NCI-H2081 treated with DMSO at 0.1 percent for 48 hours (cell line): ENCODE measurements at places on chromosomes 3 and 15.

DNA sequence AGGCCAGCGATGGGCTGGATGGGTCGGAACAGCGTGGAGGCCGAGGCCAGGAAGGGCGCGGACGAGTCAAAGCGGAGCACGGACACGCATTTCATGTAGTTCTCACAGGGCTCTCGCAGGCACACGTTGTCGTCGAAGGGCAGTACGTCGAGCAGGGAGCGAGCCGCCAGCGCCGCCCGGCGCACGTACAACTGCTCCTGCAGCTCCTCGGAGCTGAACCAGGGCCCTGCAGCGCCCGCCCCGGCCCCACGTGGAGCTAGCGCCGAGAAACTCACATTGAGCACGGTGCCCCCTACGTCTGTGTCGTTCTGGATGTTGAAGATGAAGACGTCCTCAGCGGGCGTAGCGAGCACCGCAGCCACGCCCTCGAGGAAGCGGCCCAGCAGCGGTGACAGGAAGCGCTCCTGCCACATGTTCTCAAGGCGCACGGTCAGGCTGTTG is 5.8 kb downstream of the CELSR3 start:
- DNase-seq = no peak

DNA sequence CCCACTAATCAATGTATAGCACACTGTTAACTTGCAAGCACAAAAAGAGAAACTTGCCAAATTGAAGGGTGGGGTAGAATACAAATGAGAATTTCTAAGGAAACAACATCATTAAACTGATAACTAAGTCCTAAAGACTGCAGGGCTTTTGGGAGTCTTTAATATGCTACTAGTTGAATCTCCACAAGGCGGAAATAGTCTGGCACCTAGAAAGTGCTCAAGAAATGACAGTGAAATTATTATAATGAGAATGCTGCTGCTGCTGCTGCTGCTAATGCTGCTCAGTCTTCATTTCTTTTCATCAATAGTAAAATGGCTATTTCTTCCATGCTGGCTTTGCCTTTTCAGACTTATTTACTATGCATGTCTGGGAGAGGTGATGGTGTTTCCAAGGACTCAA is 91.8 kb downstream of the BTD start:
- no peak for DNase-seq

- no peak for DNase-seq
Observed at GRCh38 chr3:179276743-179277142, 25.8 kb upstream of the KCNMB3 start.

- DNase-seq = no peak
Observed at GRCh38 chr15:94387849-94388441, 156.6 kb downstream of the MCTP2 start.

DNA sequence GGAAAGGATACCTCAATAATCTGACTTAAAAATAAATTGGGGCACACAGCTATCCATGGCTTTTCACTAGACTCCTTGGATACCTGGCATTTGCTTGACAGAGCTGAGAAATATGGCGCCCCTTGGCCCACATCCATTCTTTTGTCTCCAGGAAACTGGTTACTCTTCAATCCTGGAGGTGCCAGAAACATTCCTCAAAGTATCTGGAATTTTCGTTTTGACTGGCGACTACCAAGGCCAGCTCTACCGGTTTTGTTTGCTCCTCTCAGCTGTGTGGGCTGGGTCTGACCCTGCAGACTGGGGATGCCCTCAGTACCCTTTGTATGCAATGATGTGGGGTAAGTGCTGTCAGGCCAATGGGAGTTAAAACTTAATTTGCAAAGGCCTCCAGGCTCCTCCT is 27.0 kb downstream of the KATNBL1 start:
- no peak for DNase-seq

- no peak for DNase-seq
Observed at GRCh38 chr3:105582015-105582414, 215.3 kb downstream of the ALCAM start.

GRCh38 chr15:84766461-84767035 is 18.2 kb downstream of the ZNF592 start:
- DNase-seq = no peak

- DNase-seq = no peak
Observed at GRCh38 chr3:168812234-168812633, 716.5 kb upstream of the GOLIM4 start.

- no peak for DNase-seq
Observed at GRCh38 chr3:187072102-187072501, 67.2 kb downstream of the RPL39L start.

GRCh38 chr3:129619726-129620162 is 13.3 kb upstream of the PLXND1 start:
- no peak for DNase-seq

DNA sequence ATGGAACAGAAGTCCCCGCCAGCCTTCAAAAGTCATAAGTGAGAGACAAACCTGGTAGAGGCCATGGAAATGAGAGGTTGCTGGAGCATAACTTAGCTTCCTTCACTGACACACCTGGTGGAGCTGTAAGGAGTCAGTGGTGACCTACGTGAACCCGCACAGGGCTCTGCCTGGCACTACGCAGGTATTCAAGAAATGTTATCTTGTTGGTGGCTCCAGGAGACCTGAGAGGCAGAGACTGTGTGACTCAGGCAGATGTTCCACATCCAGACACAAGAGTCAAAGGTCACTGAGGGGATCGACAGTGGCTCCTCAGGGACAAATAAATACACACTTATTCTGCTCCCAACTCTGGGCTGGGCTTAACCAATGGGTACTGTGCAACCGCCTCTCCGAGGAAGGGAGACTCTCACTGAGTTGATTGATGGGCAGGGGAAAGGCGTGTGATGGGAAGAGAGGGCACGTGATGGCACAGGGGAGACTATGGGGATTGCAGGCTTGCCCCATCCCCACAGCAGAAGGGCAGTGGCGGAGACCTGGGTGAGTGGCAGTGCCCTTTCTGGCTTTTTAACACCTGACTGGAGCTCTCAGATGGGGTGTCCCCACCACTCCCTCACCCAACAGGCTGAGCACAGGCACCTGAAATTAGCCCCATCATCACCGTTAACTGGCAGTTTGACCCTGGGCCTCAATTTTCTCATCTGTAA is 111.7 kb upstream of the SMAD3 start:
- no peak for DNase-seq

DNA sequence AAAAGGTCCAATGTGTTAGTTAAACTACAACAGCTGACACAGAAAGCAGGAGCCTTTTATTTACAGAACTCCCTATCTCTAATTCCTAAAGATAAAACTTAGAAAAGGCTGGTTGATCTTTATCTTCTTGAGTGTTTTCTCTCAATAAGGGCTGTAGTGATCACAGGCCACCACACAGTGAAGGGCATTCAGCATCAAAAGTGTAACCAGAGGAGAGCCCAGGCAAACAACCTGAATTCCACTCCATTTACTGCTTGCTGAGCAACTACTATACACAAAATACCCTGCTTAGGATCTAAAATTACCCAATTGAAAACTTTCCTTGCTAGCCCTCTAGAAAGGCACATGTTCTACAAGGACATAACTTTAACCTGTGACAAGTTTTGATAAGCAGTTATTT is 122.7 kb downstream of the MEIS2 start:
- DNase-seq = no peak

- no peak for DNase-seq
Observed at GRCh38 chr15:65377976-65378366, at the start of gene IGDCC3. Gene IGDCC3, minus strand, starts transcription at chr15:65378002. Its CDS starts 214 bp downstream, at chr15:65377788.

DNA sequence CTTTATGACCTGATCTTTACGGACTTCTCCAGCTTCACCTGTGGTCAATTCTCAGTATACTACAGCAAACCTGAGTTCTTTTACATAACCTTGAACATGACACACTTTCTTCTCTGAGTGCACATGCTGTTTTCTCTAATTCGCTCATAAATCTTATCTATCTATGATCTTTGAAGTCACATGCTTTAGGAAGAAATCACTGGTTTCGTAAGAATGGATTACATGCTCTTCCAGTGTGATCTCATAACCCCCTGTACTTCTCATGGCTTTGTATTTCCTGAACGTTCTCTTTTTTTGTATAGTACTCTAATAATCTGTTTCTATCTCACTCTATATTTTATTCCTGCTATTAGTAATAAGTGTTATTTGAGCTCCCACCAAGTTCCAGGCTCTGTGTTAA is 1165.2 kb downstream of the TBL1XR1 start:
- DNase-seq = no peak

GRCh38 chr3:157064402-157064801 is 95.5 kb downstream of the CCNL1 start:
- DNase-seq = no peak

DNA sequence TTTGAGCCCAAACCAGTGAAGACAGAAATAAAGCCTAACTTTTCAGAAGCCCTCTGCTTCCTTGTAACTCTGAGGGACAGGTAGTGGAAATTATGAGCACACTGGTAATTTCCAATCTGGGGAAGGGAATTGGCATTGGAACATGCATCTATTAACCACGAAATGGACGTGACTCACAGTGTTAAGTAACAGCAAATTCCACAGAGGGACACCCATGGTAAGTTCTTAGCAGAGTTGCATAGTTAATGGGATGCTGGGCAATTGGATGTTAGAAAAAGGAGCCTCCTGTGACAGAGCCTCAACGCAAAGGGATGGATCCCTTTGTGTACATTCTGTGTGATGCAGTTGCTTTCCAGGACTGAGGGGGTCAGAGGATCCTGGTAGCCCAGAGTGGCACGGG is 168.6 kb downstream of the SEMA6D start:
- DNase-seq = no peak

DNA sequence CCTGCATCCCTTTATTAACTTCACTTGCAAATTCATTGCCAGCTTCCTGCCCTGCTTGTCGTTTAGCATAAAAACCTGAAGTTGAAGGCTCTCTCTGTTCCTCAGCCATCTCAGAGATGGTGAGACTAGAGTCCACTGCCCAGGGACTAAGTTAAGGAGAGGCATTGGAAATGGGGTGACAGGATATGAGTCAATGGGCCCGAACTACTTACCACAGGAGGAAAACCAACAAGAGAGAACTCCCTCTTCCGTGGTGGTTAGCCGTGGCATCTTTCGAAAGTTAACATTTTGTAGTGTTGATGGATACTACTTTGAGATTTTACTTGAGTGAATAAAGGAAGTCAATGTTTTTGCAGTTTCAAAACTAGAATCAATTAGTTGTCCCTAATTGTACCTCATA is 65.3 kb downstream of the LRTM1 start:
- DNase-seq = no peak

GRCh38 chr3:67863869-67864268 is 209.5 kb upstream of the SUCLG2 start:
- no peak for DNase-seq

DNA sequence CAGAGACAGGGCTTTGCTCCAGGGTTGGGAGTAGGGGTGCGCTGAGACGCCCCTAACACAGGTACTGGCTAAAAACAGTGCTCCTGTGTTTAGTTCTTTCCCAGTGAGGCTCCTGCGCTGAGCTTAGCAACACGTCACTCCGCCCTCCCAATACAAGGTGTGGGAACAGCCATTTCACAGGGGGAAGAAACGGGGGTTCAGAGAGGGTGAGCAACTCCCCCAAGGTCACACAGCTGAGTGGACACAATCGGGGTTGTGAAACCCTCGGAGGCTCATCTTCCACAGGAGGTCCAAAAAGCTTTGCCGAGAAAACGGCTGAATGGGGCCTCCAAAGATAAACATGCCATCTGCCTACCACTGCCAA is 628 bp downstream of the PRRT3 start:
- no peak for DNase-seq

DNA sequence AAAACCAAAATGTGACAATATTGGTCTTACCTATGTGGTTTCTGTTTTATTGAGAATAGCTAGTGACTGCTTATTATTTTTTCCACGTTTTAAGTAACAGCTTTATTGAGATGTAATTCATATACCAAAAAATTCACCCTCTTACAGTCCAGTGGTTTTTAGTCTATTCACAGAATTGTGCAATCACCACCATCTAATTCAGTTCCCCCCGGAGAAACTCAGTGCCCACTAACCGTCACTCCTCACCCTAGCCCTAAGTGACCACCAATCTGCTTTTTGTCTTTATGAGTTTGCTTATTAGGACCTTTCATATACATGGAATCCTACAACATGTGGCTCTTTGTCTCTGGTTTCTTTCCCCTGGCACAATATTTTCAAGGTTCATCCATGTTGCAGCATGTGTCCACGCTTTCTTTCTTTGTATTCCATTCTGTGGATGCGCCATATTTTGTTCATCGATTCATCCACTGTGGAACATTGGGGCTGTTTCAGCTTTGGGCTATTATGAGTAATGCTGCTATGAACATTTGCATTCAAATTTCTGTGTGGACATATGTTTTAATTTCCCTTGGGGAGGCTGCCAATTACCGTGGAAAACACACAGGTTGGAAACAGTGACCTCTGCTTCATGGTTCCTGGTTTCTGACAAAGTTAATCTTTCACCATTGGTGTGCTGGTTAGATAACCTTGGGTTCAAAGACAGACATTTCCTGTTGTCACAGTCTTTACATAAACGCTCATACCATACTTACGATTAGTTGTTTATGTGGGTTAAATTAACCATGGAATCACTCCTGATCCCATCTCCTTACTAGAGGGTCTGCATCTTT is 3.2 kb upstream of the BCL2L10 start:
- DNase-seq = no peak

DNA sequence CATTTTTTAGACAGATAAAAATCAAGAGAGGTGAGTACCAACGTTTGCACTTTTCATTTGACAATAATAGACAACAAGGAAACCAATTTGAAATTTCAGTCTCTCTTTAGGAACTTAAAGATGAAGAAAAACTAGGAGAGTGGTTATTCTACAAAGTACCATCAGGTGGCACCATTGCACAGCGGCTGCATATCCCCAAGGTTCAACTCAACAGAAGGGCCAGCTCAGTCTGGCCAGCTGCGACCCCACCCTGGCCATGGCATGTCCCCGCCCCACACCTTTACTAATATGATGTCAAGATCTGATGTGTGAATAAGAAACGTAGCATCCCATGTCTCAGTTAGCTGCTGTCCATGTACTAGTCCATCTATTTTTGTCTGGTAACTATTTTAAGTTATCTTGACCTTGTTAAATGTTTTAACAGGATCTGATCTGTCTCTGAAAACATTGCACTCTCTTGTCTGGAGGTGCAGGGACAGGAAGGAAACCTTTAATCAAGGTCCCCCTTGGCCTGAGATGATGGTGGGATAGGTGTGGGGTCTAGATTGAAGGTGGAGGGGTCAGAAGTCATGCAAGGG is 35.5 kb upstream of the CGNL1 start:
- no peak for DNase-seq

GRCh38 chr3:35946854-35947515 is 307.7 kb downstream of the ARPP21 start:
- no peak for DNase-seq

DNA sequence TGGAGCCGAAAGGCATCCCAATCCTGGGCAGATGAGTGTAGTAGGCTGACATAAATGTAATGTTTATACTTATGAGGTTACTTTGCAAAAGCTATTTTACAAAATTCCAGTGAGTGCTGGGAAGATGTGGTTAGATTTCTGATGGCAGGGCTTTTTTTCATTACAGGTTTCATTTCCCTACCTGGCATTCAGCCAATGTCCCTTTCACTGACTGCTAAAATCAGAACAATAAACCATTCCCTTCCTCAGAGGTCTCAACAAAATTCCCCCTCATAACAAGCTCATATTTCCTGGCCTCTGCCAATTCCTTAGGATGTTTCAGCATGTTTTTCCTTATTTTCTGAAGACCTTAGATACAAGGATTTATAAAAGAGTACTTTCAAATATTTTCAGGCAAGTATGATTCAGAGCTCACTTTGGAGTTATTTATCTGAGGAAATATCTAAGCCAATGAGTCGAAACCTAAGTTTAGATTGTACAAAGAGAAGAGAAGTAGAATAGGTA is 40.9 kb upstream of the CCDC80 start:
- no peak for DNase-seq

- DNase-seq = no peak
Observed at GRCh38 chr15:83871808-83872559, 218.1 kb downstream of the ADAMTSL3 start.

- DNase-seq = no peak
Observed at GRCh38 chr3:167941234-167941995, 154.3 kb downstream of the GOLIM4 start.
